SIG-M5 (cell line): ENCODE measurements at places on chromosomes 5 and 9.

DNA sequence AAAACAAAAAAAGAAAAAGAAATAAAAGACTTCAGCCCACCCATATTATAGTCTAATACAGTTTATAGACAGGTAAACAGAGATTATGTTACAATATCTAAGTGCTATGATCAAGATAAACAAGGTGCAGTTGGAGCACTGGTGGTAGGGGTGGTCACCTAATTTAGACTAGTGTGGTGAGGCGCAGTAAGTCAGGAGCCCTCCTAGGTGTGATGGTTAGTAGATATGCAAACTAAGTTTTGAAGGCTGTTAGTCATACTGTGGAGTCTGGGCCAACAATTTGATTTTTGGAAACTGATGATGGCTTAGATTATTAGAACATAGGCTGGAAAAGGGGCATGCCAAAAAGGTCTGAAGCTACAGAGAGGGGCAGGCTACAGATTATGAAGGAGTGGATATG is 14.7 kb downstream of the NIPBL start:
- DNase-seq: no peak

DNA sequence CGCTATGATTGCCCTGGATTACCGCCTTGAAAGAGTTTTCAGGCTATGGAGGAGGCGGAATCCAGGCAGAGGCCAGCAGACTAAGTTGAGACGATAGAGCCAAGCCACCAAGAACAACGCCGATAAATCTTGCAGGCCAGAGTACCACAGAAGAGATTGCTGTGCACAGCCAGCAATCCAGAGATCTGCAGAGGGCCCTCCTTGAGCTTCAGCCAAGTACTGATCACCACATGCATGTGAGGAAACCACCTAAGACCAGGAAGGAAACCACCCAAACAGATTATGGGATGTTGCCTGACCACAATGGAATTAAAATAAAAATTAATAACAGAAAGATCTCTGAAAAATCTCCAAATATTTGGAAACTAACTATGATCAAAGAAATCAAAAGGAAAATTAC is 74.9 kb downstream of the GCNT4 start:
- no peak for DNase-seq

DNA sequence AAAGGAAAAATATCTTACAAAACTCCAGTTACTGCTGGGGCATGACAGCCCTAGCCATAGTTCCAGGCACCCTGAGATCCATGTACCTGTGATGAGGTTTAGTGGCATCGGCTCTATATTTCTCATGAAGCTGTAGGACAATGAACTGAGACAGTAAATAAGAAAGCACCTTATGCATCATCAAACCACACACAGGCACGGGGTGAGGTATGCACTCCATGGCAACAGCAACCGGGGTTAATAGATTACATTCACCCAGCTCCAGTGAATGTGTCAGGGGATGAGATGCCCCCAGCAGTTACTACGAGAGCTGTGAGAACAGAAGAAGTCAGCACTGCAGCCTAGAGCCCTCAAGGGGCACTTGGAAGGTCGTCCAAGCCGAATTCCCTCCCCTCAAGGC is 162.0 kb upstream of the S1PR3 start:
- DNase-seq: no peak

DNA sequence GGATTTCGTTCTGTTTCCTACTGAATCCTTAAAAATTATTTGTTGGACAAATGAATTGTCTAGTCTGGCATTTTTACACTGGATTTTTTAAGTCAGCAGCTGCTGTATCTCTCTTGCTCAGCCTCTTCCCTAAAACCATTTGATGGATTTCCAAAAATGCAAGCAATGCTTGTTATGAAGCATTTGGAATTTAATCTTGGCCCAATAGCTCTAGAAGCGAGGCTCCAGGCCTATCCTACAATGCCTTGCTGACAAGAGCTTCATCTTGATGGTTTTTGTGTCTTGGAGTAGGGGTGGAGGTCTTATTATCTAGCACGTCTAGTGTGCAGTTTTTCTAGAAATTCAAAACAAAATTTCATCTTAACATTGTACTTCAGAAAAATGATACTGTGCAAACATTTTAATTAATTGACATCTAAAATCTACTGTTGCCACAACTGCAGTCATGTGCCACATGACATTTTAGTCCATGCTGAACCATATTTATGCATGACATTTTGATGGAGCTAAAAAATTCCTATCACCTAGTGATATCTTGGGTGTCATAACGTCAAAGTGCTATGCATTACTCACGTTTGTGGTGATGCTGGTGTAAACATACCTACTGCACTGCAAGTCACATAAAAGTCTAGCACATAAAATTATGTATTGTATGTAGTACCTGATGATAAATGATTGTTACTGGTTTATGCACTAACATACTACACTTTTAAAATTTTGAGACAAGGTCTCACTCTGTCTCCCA is 5.9 kb upstream of the RAD23B start:
- DNase-seq: no peak

GRCh38 chr5:42270771-42271170 is 152.5 kb upstream of the GHR start:
- no peak for DNase-seq

DNA sequence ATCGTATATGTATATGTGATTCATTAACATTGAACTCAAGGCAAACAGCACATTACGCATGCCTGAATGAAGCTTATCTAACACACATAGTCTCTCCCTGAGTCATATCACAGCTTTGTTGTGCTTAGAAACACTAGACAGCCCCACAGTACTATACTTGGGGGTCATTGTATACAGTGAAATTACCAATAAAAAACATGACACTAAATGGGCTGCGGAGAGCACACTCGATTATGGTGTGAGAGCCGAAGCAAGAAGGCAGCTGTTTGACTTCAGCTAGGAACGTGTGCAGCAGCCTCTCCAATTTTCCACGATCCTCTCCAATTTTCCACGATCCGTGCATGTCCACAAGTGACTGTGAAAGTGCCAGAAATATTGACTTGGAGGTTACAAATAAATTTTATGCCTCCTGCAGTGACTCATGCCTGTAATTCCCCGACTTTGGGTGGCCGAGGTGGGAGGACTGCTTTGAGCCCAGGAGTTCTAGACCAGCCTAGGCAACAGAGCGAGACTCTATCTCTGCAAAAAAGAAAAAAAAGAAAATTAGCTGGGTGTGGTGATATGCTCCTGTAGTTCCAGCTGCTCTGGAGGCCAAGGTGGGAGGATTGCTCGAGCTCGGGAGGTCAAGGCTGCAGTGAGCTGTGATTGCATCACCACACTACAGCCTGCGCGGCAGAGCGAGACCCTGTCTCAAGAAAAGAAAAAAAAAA is 102.4 kb downstream of the DAPK1 start:
- no peak for DNase-seq

DNA sequence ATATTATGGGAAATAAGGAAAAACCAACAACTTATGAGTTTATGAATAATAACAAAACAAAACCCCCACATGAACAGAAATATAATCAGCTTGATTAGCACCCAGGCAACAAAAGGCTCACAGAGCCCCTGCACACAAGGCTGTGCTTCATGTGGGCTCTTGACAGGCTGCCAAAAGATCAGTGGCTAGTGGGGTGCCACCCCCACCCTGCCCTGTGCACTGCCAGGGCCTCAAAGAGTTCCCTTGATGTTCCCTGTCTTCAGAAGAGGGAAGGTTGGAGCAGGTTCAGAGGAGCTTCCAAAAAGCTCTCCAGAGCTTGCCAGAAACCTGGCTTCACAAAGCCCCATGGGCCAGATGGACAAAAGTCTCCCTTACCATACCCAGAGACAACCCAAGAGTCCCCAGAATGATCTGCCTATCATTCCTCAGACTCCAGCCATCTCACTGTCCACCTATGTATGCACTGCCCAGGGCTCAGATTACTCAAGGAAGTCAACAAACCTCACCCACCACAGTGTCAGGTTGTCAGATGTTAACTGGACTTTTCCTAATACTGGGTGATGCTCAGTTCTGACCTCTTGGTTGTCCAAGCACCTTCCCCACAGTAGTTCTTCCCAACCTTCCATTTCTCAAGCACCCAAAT is 87.5 kb downstream of the SIL1 start:
- DNase-seq: no peak

DNA sequence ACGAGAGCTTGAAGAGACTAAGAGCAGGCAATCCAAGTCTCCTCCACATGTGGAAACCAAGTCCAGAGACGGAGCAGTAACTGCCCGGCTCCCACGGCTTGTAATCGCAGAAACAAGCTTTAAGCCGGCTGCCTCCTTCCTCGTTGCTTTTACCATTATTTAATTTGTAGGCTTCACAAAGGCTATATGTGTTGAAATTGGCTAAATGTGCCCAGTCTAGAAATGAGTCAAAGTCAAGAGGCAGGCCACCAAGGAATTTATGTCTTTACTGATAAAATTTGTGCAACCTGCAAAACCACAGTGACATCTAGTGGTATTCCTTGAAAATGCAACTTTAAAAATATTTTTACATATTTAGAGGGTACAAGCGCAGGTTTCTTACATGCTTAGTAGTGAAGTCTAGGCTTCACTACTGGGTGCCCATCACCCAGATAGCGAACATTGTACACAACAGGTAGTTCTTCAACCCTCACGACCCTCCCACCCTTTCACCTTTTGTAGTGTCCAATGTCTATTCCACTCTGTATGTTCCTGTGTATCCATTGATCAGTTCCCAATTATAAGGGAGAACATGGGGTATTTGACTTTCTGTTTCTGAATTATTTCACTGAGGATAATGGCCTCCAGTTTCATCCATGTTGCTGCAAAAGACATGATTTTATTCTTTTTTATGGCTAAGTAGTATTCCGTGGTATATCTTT is 33.5 kb upstream of the EBF1 start:
- no peak for DNase-seq

GRCh38 chr9:36110434-36110833 is 26.1 kb upstream of the GLIPR2 start:
- DNase-seq: no peak

GRCh38 chr9:131986576-131986975 is 93.1 kb downstream of the MED27 start:
- DNase-seq: no peak
